T-helper 22 cell (primary cell): ENCODE measurements at places on chromosomes 2 and 18.

GRCh38 chr18:33404244-33404873 is 36.2 kb downstream of the CCDC178 start:
- no peak for DNase-seq

DNA sequence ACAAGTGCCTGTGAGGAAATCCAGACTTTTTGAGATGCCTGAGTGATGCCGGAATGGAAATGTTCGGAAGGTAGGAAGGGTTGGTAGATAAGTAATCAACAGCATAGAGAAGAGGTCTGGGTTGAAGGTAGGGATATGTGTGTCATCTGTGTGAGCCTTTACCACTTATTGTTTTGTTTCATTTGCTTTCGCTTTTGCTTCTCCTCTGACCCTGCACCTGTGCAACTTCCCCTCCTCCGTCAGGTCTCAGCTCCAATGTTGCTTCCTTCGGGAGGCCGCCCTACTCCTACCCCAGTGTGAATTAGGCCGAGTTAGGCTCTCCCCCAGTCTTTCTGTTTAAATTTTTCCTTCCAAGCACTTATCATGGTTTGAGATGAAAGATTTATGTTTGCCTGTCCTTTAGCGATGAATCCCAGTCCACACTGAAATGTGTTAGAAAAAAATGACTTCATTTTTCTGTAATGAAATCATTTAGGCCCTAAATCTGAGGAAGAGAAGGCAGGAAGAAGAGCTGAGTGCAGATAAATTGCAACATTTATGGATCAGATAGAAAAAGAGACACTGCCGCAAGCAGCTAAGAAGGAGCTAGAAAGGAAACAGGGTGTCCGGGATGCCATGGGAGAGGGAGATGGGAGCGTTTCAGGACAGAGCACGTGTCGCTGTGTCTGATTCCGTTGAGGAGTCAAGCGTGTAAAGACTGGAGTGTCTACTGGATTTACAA is 139.6 kb upstream of the PELI1 start:
- DNase-seq: no peak

DNA sequence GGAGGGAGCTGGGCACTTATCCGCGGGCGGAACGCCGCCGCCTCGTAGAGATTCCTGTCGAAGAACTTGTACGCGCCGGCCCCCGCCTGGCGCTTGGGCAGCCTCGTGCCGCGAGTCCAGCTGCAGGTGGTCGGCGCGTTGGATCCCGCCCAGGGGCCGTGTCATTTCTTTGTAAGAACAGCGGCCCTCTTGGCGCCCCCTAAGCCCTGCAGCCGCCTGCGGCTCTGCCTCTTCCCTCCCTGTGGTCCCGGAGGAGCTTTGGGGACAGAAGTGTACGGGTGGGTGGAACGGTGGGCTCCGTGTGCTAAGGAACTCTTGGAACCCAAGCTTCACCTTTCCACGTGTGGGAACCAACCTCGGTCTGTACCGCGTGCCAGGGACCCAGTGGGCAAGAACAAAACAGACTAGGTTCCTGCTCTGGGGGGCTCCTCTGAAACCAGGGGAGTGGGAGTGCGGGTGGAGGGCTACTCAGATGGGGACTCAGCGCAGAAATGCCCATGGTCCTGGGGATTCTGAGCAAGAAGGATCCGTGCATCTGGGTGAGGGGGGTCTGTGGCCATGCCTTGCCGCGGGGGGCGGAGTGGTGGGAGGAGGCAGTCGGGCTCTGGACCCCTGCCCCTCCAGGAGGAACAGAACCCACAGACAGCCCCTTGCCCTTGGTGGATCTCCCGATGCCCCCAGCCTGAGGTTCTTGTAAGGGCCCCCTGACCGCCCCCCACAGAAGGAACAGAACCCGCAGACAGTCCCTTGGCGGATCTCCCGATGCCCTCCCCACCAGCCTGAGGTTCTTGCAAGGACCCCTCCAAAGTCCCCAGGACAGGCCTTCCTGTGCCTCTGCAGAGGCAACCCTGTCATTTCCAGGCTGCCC is 1.5 kb downstream of the GPC1 start:
- no peak for DNase-seq

- DNase-seq: no peak
Measured at GRCh38 chr18:77750006-77750405, 500.4 kb downstream of the GALR1 start.

DNA sequence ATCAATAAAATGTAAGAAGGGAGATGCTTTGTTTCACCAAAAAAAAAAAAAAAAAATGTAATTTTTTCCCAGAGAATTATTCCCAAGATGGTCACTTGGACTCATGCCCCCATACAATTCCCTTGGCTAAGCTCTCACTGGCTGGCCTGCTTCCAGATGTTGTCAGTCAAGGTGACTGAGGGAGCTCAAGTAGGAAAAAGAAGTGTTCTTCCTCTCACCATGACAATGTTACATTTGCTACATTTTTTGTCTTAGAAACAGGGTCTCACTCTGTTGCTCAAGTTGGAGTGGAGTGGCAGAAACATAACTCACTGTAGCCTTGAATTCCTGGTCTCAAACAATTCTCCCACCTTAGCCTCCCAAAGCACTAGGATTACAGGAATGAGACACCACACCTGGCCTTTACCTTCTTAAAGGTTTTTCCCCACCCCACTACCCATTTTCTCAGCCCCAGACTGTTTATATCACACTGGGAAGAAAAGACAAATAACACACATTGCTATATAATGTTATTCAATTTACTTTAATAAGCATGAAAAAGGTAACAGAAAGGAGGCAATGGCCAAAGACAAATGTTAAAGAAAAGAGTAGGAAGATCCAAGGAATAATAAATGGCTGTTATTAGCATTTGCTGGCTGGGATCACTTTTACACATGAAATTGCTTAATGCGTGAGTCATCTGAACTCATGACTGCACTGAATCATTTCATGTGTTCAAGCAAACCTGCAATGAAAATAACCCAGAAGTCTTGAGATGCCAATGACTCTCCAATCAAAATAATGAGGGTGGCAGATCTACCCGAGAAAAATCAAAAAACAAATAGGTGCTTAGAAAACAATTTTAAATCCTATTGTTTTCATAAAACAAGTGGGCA is 45.2 kb downstream of the ACVR1 start:
- no peak for DNase-seq
